SK-N-DZ (cell line): ENCODE measurements at places on chromosomes 4 and X.

GRCh38 chrX:24410514-24411189, 50.2 kb downstream of the SUPT20HL1 start:
- DNase-seq = no peak

DNA sequence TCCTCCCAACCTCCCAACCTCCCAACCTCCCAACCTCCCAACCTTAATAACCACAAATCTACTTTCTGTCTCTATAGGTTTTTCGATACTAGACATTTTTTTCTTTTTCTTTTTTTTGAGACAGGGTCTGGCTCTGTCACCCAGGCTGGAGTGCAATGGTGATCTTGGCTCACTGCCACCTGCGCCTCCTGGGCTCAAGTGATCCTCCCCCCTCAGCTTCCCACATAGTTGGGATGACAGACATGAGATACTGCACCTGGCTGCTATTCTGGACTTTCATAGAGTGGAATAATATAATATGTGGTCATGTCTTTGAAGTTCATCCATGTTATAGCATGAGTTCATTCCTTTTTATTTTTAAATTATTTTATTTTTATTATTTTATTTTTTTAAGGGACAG, 39.5 kb upstream of the ZFX start:
- no peak for DNase-seq

DNA sequence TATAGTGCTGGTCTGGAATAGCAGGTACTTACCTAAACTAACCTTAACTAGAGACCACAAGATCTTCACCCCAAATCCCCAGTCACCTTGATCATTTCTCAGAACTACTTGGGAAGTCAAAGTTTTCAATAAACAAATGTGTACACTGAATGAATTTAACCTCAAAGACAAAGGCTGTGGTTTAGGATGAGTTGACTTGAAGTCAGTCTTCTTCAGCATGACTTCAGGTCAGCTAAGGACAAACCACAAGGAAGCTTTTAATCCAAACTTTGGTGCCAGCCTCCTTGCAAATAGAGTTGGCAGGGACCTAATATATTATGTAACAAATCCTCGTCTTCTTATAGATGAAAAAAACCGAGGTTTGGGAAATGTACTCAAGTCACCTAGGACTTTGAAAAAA, 21.2 kb upstream of the VCX2 start:
- no peak for DNase-seq

DNA sequence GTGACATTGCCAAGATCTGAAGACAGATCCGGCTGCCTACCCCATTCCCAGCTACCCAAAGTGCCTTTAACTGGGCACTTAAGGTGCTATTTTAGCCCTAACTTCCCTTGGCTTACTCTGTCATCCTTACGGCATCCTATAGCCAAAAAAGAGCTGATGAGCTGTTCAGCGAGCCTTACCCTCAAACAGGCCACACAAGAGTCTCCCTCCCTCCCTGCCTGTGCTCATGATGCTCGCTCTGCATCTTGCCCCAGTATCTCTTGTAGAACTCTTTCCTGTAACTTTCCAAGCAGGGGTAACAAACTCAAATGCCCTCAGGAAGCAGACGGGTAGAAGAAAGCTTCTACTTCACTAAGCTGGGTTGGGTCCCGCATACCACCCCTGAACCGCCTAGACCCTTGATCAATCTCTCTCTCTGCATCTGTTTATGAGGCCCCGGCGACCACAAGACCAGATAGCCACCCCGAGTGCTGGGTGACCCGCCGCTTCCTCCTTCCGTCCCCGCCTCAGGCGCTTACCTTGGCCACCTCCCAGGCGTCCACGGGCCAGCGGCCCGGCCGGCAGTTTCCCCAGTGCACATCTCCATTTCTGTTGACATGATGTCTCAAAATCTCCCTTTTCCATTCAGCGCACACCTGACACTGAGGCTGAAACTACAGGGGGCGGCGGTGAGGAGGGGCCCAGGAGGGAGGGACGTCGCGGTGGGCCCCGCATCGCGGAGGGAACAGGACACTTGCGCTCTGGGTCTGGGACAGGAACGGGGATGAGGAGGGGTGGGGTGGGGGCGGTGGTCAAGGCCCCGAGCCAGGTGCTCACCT, 663 bp downstream of the CXorf38 start:
- peak; percentile 2 for DNase-seq

GRCh38 chr4:162117051-162117450, 46.7 kb downstream of the FSTL5 start:
- no peak for DNase-seq
